ENCODE measurements at places on chromosomes 5 and 9.

- peak; percentile 33 for DNase-seq
Observed at GRCh38 chr5:91272858-91273257, 110.3 kb downstream of the ARRDC3 start.

DNA sequence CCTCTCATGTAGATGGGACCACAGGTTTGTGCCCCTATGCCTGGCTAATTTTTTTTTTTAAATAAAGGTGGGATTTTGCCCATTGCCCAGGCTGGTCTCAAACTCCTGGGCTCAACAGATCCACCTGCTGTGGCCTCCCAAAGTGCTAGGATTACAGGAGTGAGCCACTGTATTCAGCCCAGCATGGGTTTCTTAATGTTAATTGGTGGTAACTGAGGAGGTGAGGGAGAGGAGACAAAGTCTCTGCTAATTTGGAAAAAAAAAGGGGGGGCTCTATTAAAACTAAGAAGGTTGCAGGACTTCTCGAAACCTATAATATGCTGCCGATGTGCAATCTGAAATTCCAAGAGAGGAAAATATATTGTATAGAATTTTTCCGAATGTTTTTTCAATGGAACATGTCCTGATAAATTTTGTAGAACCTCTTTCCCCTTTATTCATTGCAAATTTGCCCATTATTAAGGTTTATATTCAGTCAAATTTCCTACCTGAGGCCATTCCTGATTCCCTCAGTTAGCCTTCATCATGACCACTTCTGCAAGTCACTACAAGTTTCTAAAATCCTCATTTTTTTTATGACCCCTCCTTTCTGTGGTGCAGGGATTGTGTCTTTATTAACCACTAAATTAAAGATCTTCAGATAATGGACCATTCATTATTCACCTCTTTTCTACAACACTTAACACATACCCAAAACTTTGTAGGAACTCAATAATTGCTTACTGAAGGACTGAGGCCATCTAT lies 52.9 kb downstream of the ALDH1A1 start:
- DNase-seq = no peak

- DNase-seq = no peak
Observed at GRCh38 chr5:115355767-115356381, 59.4 kb upstream of the CCDC112 start.

- DNase-seq = peak; percentile 78
Observed at GRCh38 chr5:57839025-57839424, 356.4 kb upstream of the ACTBL2 start.

DNA sequence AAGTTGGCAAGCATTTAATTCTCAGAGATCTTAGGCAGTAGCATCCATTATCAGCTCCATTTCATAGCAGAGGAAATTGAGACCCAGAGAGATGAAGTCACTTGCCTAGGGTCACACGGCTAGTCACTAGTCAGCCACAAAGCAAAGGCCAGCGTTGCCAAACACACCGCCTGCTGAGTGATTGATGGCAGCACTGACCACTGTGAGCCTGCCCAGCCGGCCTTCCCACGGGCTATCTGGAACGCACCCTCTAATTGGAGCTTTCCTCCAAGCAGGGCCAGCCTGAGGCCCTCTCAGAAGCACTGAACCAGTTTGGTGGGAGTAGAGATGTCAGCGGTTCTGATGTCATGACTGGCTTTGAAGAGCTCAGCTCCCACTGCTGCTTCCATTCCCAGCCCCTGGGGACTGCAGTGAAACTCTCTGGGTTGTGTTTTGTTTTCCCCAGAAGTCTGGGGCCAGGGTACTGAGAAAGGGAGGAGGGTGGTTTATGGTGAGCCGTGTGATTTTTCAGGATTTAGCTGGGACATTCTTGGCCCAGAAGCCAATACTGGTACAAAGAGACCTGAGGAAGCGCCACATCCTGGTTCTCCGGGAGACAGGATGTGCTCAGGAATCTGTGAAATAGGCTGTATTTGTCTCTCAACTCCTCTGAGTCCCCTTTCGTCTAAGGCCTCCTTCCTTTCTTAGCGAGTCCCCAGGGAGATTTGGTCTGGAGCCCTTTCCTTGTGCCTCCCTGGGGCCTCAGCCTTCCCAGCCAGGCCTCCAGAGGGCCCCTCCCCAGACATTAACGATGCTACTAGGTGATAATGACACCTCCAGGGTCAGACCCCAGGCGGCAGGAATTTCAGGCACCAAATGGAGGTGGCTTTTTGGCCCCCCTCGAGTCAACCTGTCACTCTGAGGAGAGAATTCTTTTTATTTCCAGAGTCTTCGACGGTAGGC lies 44.5 kb downstream of the SPRY4 start:
- DNase-seq = no peak

GRCh38 chr5:80181618-80182211 lies 74.1 kb downstream of the SERINC5 start:
- peak; percentile 85 for DNase-seq

- peak; percentile 37 for DNase-seq
Observed at GRCh38 chr5:138330813-138331448, 673 bp downstream of the CDC25C start.

DNA sequence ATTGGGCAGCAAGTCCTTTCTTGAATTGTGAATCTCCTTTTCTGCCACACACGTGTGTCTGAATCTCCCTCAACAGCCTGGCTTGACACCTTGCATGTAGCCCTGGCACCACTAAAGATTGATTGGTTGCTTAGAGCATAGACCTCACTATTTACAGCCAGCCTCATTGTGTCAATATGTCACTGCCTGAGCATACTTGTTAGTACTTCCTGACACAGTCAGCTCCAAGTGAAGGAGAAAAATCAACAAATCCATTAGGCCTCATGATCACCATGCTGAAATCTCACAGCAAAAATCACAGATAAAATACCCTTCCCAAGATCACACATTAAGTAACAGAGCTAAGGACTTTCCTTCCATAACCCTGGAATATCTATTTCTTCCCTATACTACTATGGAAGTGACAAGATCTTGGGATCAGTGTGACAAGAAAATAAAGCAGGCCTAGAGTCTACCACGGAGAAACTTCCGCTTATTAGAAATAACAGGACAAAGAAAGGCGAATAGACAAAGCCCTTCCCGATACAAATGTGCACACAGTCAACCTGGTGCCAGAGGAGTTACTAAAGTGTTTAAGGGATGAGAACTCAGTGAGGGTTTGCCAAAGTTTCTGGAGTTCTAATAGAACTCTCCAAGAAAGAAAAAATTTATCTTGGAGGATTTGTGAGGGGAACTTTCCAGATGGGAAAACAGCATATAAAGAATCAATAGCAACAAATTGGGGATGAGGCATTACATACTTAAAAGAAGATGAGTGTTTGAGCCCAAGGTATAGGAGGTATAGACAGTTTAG lies 5.6 kb upstream of the ARL15 start:
- no peak for DNase-seq

DNA sequence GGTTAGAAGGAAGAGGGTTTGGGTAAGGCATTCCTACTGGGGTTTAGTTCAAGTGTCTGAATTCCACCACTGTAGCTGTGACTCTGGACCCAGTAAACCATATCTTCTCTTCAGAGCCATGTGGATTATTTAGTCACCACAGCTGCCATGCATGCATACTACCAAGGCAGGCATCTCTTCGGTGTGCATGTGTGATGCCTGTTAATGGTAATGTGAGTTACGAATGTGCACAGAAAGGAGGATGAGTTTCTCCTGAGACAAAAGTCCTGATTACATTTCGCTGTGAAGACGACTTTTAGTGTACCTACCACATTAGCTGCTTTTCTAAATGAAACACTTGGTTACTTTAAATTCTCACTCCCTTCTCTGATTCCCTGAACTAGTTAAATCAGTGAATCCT lies 9.3 kb downstream of the PBX3 start:
- no peak for DNase-seq

- no peak for DNase-seq
Observed at GRCh38 chr5:111595425-111595824, 83.1 kb upstream of the STARD4 start.

- no peak for DNase-seq
Observed at GRCh38 chr5:135327429-135328127, 71.5 kb downstream of the MACROH2A1 start.

DNA sequence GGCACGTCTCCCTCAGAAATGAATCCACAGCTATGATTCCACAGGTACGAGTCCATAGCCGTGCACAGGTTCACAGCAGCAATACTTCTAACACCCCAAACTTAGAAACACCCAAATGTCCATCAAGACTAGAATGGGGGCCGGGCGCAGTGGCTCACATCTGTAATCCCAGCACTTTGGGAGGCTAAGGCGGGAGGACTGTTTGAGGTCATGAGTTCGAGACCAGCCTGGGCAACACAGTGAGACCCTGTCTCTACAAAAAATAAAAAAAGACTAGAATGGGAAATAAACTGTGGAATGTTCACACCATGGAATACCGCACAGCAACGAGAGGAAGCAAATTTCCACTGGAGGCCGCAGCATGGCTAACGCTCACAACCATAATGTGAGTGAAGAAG lies 4.3 kb upstream of the DOLPP1 start:
- no peak for DNase-seq

- DNase-seq = no peak
Observed at GRCh38 chr5:56116599-56117141, 116.5 kb downstream of the ANKRD55 start.

- peak; percentile 28 for DNase-seq
Observed at GRCh38 chr9:27248702-27249101, 48.2 kb downstream of the EQTN start.

- no peak for DNase-seq
Observed at GRCh38 chr5:54495027-54495426, 22.5 kb upstream of the SNX18 start.

DNA sequence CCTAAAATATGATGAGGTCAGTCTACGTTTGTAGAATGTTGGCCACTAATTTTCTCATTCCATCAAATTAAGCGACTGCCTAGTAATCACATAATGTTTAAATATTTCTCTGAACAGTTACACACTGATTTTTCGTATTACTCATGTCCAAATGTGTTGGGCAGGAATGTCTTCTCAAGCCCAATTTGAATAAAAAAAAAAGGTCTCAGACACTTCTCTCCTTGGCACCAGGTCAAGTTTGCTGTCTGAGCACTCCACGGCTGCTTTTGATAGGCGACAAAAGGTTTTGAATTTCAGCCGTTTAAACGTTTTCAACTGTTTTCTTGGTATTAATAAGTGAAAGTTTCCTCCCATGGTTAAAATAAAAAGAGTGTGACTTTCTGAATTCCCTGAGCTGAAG lies 542.1 kb downstream of the IRX1 start:
- no peak for DNase-seq

DNA sequence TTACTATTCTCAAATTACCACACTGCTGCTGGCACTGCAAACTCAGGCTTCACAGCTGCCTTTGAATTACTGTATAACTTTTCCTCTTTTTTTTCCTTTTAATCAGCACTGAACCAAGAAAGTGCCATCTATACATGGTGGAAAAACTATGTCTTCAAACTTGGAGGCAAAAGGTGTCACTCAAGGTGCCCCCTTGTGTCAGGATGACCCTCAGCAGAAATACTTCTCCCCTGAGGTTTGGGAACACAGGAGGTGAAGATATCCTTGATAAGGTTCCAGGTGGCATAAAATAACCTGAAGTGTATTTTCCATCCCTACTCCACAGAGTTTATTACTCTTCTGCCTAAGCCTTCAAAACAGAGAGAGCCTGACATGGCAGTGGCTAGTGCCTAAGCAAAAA lies 14.5 kb downstream of the FRMD3 start:
- DNase-seq = no peak

- no peak for DNase-seq
Observed at GRCh38 chr9:125190361-125190801, 778 bp upstream of the PPP6C start.

- DNase-seq = no peak
Observed at GRCh38 chr9:136291306-136292025, 12.4 kb downstream of the CCDC187 start.

DNA sequence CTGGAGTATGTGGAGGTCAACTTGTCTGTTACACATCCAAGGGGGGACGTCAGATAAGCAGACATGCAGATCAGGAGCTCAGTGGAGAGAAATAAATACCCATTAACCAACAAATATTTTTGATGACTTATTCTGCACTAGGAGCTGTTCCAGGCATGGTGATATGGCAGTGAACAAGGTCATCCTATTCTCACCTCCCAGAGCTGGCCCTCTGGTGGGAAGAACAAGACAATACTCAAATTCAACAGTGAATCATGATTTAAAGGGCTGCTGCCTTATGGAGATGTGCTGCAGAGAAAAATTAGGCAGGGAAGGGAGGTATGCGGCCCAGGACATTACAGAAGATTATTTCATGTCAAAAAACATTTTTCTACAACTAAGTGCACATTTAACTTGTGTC lies 36.5 kb downstream of the SYK start:
- DNase-seq = peak; percentile 13

DNA sequence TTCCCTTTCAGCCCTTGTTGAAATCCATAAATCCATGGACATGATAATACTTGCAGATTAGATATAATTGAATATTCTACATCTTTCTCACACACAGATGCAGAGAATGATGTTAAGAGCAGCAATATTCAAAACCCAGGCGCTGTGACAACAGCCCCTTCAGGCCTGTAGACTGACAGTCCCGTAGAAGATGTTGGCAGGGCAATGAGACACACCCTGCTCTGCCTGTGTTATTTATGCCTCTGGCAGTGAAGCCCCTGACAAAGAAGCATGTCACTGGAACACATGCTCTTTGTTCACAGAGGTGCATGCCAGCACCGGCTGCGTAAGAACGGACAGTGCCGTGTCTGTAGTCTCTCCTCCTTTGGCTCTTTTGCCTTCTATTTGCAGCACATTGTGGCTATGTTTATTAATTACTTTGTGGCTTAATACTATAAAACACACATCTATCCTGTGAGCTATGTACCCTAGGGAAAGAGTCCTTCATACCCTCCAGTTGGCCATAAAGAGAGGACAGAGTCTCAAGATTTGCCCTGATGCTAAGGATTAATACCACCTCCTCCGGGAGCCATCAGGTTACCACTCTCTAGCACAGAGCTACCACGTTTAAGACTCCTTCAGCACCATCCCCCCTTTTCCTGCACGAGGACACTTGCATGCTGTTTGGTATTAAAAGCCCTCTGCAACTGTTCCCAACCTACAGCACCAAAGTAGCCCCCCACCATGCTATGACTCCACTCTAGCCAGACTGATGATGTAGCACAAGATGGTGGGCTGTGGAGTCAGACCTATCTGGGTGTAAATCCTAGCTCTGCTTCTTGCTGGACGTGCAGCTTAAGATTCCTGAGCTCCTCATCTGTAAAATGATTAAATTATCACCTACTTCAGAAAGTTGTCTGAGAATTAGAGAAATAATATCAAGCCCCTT lies 2.0 kb upstream of the ANP32B start:
- DNase-seq = no peak

DNA sequence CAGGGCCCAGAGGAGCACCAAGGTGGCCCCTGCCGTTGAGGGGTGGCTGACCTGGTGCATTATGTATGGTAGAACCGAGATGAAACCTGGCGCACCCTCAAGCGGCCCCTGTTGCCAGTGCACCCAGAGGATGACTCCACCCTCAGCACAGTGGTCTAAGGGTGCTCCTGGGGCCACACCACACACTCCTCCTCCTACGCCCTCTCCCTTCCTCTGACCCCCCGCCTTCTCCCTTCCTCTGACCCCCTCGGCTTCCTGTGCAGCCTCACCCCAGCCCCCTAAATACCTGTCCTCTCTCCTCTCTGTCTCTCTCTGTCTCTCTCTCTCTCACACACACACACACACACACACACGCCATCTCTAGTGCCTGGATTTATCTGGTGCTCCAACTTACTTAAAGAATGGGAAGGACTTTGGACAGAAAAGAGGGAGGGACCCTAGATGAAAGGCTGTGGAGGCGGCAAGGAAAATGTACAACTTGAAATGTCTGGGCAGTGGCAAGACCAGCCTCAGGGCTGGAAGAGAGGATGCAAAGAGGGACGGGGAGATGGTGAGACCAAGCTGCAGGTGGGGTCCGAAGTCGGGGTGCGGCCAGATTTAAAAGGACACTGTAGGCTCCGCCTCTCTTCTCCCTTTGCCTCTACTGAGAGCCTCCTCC lies 18.2 kb upstream of the SLC30A5 start:
- DNase-seq = no peak

All from PC-3 (cell line).